ENCODE measurements at places on chromosomes 3 and 15.
A peak's percentile ranks its signal among the peaks of the same experiment; 100 is the strongest.

GRCh38 chr3:165895919-165896318 is 58.7 kb upstream of the BCHE start:
- DNase-seq: no peak

DNA sequence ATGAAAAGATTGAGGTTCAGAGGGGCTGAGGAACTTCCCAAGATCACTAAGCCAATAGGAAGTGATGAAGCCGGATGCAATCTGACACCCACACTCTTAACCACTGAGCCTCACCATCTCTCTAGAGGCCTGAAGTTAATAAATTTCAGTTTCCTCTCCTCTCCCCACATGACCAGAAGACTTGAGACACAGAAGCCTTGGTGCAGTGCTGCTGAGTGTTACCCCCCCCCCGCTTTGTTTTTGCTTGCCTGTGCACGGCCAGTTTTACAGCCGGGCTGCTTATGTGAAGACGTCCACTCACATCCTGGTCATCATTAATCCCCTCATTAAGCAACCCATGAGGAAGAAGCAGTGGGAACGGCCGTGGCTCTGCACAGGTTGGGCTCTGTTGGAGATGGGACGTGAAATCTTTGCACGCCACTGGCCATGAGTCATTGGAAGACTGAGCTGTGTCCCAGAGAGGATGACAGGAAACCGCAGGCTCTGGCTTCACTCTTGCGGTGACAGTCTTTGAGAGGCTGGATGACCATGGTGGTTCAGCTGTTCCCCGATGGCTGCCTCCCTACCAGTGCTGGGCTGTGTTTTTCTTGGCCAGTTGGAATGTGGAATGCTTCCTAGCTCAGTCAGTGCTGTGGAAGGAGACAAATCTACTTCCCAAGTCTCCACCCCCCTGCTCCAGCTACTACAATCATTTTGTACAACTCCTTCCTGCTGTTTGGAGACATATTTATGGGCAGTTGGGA is 232.6 kb upstream of the LRTM1 start:
- DNase-seq: no peak

GRCh38 chr3:87052499-87053260 is 61.7 kb upstream of the VGLL3 start:
- no peak for DNase-seq

GRCh38 chr15:85685356-85685755 is 109.4 kb downstream of the KLHL25 start:
- no peak for DNase-seq

DNA sequence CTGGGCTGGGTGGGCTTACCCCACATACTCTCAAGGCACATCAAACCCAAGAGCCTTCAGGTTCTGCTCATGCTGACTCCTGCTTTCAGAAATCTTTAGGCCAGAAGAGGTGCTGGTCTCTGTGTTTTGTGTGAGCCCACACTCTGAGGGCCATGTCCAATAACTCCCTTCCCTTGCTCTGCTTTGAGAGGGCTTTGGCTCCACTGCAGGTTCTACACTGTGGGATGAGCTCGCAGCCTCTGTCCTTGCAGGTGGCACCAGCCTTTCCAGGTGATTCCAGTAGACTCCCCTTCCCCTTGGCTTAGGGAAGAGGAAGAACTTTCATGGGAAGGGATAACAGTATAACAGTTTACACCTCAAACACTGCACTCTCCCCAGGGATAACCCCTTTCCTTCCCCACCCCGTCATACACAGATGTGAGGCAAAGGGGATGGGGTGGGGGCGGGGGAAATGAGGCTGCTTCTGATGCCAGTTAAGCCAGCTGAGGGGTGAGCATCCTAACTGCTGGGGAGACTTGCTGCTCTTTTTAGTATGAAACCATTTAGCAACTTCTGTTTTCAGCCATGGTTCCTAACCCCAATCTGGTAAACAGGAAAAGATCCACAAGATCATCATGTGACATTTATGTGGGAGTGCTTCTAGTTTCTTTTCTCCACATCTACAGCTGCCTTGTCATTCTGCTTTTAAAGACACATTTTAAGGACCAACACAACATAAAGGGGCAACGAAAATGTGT is 262.4 kb downstream of the SLC9A9 start:
- peak; percentile 4 for DNase-seq

GRCh38 chr15:77815015-77815414 is 182.3 kb upstream of the LINGO1 start:
- no peak for DNase-seq

GRCh38 chr3:79724206-79724605 is 43.6 kb downstream of the ROBO1 start:
- DNase-seq: no peak

DNA sequence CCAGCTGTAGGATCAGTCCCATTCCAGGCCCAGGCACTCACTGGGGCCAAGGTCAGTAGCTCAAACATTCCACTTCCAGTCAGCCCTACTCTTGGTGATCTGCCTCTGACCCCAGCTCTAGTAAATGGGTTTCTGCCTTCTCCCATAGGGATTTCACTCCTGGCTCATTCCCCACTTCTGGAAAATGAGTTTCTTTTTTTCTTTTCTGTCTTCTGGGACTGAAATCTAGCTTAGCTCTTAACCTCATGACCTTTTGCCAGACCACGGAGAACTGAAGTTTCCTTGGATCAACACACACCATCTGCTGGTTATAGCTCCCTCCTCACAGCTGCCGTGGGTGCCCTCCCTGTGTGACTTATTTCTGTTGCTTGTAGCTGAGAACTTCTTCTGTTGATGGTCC is 21.3 kb downstream of the MME start:
- no peak for DNase-seq

DNA sequence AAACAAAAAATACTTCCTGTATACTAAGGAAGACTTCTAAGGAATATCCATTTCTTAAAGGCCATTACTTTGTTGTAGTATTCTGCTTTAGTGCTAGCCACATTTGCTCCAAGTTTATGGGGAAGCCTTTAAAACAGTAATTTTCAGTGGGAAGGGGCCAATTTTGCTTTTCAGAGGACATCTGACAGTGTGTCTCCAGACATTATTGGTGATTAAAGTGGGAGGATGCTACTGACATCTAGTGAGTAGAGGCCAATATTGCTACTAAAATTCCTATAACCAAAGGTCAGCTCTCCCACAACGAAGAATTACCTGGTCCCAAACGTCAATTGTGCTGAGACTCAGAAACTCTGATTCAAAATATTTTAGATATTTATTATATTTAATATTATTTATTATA is 24.8 kb downstream of the SLC28A2 start:
- DNase-seq: no peak

- DNase-seq: no peak
Observed at GRCh38 chr3:132159145-132159544, 124.3 kb upstream of the CPNE4 start.

DNA sequence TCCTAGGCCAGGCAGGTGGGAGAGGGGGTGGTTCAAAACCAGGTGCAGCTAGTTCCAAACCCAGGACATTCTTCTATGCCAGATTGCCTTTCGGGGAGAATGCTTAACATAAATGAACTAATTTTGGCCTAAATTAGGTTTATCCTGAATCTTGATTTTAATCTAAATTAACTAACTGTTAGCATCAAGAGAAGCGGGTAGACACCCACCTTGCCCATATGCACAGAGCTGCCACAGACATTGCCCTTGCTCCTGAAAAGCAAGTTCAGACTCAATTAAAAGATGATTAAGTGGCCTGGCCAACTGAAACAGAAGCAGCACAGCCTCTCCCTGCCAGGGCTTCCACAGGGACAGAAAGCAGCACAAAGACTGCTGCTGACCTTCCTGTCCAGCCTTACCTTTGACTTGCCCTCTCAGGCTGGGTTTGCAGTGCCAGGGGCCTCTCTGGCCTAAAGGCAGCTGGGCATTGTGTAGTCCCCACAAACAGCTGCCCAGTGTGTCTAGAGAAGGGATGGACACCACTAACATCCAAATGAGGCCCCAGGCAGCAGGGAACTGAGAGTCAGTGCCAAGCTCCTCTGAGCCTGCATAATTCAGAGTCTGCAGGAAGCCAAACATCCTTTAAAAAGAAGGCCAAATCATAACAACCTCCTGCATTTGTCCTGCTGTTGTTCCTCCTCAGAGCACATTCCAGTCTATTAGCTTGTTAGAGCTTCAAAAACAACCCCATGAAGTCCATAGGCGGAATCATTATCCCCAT is 15.4 kb upstream of the OXTR start:
- no peak for DNase-seq

DNA sequence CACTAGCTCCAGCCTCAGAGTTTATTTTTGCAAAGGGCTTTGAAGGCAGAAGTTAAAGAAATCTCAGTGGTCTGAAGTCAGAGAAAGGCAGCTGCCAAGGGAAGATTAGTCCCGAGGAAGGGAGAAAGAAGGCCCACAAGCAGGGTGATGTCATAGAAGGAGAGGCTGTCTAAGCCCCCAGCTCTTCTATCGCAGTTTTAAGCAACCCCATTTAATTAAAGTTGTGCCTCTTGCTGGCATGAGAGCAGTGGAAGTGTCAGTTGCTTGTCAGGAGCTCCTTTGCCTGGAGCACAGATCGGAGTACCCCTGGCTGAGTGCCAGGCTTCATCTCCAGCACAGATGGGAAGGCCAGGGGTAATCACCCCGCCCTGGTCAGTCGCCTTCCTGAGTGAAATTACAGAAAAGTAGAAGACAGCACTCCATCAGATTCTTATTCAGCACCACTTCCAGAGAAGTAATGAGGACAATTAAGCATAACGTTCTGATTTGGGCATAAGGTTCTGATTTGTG is 530.7 kb downstream of the EPHB1 start:
- DNase-seq: no peak

- DNase-seq: no peak
Observed at GRCh38 chr3:67856718-67857117, 202.3 kb upstream of the SUCLG2 start.

DNA sequence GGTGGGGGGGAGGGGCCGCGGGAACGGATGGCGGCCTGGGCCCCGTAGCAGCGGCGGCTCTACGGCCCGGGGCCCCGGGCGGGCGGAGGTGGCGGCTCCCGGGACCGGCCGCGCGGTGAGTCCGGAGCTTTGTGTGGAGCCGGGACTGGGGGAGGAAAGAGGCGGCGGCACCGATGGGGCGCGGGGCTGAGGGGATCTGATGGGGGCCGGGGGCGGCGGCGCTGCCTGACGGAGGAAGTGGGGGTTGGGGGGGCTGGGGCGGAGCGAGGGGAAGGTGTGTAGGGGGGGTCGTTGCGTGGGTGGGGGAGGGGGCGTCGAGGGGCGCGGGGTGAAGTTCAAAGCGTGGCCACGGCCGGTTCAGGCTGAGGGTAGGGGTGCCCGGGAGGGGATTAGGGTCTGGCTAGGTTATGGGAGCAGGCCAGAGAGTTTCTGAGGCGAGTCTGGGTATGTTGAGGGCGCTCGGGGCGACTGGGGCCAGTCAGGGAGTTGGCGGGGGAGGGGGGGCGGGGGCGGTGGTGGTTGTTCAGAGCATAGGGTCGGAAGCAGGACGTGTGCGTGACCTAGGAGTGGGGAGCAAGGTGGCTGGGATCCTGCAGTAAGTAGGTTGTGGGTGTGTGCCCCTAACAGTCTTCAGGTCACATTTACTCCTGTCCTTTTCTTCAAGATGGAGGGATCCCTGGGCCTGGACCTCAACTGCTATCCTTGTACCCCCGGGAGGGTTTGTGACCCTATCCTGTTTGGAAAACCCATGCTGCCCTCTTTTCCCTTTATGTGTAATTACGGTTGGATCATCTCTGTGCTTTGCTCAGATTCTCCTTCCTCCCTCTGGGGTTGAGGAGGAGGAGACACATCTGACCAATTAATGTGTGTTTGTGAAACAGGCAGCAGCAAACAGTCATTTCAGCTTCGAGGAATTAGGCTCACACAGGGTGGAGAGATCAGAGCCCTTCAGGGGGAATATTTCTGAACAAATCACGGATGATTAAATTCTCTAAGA is 644 bp downstream of the ZNF609 start:
- DNase-seq: peak; percentile 41

GRCh38 chr3:196979545-196979944 is 10.9 kb upstream of the PIGZ start:
- no peak for DNase-seq

GRCh38 chr3:156148345-156148945 is 28.1 kb downstream of the KCNAB1 start:
- no peak for DNase-seq

GRCh38 chr3:155001289-155002010 is 78.7 kb upstream of the MME start:
- DNase-seq: no peak

DNA sequence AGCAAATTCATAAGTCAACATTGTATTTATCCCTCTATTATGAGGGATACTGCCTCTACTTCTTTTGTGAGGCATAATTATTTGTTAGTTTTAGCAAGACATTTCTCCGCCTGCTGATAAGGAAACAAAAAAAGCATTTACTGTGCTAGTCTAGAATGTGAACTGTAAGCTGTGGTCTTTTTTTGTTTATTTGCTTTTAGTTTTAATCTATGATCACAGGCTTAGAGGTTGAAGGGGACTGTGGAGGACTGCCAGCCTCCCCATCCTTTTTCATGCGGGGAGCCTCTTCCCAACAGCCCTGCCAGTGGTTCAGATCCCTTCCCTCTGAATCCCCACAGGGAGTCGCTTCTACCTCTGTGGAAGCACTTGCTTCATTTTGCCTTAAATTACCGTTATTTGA is 331.0 kb upstream of the ROPN1 start:
- DNase-seq: no peak

DNA sequence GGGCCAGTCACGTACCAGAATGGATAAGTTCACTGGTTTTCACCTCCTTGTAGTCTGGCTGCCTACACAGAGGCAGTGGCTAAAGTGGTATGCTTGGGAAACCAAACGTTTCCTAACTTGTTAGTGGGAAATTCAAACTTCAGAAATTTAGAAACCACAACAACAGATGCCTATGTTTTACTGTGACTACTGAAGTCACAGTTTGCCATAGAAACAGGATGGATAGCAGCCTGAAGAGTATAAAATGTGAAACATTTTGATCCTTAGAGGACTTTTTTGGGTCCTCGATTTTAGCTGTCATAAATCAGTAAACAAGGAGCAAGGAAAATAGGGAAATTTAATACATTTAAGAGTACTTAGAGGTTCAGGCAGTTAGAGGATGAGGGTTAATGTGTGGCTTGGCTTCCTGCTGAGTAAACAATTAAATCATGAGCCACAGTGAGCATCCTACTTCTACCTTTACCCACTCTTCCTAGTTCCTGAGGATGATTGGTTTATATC is 48.6 kb downstream of the CMSS1 start:
- DNase-seq: no peak

DNA sequence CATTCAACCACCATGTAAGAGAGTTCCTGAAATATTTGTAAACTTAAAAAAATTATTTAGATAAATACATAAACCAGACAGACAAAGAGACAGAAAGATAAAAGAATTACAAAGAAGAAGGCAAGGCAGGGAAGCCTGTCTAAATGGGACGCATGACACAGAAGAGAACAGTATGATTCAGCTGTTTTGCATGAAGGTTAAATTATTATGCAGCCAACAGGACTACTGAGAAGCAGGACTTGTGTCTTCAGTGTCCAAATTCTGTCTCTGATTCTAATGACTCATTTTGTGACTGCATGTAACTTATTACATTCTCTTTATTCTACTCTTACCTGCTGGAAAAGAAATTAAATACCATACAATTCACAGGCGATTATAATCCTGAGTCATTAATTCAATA is 340.4 kb upstream of the KCNMB2 start:
- no peak for DNase-seq

GRCh38 chr3:61562721-61563312 is 1.4 kb downstream of the PTPRG start:
- peak; percentile 3 for DNase-seq

GRCh38 chr3:23493889-23494288 is 290.8 kb downstream of the UBE2E2 start:
- DNase-seq: no peak

- no peak for DNase-seq
Observed at GRCh38 chr15:26242565-26243071, 379.5 kb upstream of the ATP10A start.

All from activated CD4-positive, alpha-beta T cell treated with anti-CD3 and anti-CD28 coated beads for 48 hours (primary cell).